ENCODE measurements at places on chromosomes 5 and 9.

DNA sequence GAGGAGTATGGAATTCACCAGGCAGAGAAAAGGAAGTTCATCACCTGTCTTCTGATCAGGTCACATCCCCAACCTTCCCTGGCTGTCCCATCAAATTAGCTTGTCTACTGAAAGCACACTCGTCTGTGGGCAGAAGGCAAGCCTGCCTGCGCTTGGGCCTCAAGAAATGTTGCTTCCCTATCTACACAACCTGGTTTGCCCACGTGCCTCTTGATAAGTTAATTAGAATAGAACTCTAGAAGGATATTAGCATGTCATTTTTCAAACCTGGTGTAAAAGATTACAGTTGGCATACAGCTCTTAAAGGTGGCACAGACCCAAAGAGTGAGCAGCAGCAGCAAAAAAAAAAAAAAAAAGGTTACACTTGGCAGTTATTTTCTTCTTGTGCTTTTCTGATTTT is 5.1 kb downstream of the TTC23L start:
- DNase-seq = no peak

GRCh38 chr9:109088221-109088620 is 31.5 kb downstream of the TMEM245 start:
- DNase-seq = no peak

- DNase-seq = no peak
Observed at GRCh38 chr9:31535651-31536050, 848.8 kb upstream of the ACO1 start.

DNA sequence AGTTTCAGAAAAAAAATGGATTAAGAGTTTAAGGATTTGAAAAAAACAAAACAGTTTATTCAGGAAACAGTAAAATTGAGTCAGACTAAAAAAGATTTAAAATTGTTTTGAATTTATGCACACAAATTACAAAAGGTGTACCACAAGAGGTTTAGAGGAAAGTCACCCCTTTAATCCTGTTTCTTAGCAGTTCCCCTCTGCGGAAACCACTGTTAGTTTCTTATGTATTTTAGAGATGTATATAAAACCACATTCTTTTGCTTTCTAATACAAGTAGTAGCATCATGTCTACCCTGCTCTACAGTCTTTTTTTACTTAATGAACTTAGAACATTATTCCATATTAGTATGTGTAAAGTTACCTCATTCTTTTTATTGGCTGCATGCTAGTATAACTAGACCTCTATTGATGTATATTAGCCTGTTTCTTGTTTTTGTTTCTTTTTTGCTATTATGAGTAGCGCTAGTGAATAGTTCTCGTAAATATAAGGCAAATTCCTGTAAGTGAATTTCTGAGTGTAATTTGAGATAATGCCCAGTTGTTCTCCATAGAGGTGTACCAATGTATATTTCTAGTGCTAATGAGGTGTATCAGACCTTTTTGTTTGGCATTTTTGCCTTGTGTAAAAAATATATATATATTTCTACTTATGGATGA is 20.0 kb downstream of the GPBP1 start:
- DNase-seq = no peak

GRCh38 chr5:88695232-88695631 is 187.8 kb downstream of the MEF2C start:
- DNase-seq = no peak

GRCh38 chr9:7848498-7848897 is 48.9 kb upstream of the DMAC1 start:
- DNase-seq = no peak

DNA sequence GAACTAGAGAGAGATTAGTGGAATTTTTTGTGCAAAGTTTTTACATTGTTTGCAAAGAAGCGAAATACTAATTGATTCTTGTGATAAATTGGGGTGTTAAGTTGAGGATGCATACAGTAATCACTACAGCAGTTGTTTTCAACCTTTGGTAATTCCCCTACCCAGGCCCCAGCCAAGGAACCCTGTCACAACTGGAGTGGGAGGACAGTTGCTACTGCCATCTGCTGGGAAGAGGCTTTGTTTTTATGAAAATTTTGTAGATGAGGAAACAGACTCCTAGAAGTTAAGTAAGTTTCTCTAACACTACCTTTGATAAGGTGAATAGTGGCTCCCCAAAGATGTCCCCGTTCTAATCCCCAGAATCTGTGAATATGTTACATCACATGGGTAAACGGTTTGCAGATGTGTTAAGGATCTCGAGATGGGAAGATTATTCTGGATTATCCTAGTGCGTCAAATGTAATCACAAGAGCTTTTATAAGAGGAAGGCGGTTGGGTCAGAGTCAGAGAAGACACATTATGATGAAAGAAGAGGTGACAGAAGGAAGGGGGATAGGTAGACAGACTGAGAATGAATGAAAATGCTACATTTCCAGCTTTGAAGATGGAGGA is 34.0 kb upstream of the PPP1R2B start:
- DNase-seq = no peak

- no peak for DNase-seq
Observed at GRCh38 chr9:89596937-89597555, 7.8 kb upstream of the GADD45G start.

- DNase-seq = peak; percentile 43
Observed at GRCh38 chr9:36995927-36996705, 38.0 kb downstream of the PAX5 start.

- no peak for DNase-seq
Observed at GRCh38 chr9:90555351-90556057, 87.1 kb downstream of the DIRAS2 start.

GRCh38 chr5:39190311-39191102 is 28.9 kb downstream of the FYB1 start:
- DNase-seq = no peak

- no peak for DNase-seq
Observed at GRCh38 chr5:173152547-173152946, 8.2 kb downstream of the BNIP1 start.

DNA sequence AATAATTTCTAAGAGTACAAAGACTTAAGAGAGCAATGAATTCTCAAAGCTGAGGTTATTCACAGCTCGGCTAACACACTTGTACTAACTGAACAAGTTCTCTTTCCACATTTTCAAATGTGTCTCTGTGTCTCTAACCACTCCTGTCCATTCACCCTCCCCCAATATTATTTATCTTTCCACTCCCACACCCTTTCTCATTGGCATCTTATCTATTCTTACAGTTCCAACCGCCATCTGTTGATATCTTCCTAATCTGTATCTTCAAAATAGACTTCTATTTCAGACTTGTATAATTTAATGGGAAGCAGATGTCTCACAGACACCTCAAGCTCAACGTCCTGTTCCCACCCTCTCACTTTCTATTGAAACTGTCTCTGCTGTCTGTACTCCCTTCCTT is 205.9 kb downstream of the ANXA1 start:
- no peak for DNase-seq

DNA sequence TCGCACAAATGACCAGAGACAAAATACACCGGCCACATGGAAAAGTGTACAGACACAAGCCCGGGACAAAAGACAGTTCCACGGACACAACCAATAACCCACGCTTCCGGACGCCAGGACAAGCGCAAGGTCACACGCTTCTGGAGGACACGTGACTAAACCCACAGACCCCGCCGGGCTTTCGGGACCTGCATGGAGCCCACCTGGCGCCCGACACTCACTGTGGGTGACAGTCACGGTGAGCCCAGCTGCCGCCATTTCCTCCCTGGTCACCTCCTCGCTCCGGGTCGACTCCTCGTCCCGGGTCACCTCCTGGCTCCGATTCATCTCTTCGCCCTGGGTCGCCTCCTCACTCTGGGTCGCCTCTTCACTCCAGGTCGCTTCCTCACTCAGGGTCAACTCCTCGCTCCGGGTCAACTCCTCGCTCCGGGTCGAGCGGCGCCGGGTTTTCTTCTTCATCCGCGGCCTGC is 470 bp downstream of the BAG1 start:
- peak; percentile 8 for DNase-seq

GRCh38 chr5:157870837-157871834 is 12.2 kb upstream of the CLINT1 start:
- no peak for DNase-seq

- no peak for DNase-seq
Observed at GRCh38 chr9:106020186-106020585, 325.8 kb downstream of the TMEM38B start.

GRCh38 chr5:109016300-109016699 is 268.6 kb downstream of the FER start:
- DNase-seq = no peak

DNA sequence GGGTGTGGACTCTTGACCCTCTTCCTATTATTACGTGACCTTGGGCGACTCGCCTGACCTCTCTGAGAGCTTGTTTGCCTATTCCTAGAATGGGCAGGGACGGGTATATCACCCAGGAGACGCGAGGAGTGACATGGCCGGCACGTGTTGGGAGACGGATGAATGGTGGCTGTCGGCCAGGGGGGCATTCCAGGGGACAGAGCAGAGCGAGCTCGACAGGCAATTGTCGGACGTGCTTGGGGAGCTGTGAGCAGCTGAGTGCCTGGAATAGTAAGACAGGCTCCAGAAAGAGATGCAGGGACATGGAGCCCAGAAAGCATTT is 29.3 kb upstream of the UNC5A start:
- DNase-seq = no peak

DNA sequence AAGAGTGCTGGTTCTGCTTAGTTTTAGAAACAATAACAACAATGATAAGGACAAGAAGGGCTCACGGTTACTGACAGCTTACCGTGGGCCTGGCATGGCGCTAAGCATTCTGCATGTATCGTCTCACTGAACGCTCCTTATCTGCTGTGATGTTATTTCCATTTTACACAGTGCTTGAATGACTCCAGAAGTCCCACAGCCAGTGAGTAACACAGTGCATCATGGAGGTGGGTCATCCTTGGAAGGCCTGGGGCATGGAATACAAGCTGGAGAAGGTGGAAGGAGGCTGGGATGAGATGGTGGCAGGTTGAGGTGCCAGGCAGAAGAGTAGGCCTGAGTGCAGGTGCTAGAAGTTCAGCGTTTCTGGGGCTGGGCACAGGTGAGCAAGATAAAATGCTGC is 36.5 kb upstream of the FAT2 start:
- DNase-seq = no peak

DNA sequence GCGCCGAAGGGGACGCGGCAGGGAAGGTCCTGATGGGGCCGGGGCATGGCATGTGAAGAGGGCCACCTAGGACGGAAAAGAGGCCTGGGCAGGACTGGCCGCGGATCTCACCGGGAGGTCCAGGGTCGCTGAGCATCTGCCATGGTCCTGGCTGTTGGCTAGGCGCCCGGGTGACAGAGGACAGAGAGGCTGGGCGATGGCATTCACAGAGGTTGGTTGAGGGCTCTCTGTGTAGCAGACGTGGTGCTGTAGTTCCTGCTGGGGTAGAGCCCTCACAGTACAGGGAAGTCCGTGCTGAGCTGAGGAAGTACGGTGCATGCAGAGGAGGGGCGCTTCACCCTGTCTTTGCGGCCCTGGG is 427 bp downstream of the PCYOX1L start:
- DNase-seq = no peak

DNA sequence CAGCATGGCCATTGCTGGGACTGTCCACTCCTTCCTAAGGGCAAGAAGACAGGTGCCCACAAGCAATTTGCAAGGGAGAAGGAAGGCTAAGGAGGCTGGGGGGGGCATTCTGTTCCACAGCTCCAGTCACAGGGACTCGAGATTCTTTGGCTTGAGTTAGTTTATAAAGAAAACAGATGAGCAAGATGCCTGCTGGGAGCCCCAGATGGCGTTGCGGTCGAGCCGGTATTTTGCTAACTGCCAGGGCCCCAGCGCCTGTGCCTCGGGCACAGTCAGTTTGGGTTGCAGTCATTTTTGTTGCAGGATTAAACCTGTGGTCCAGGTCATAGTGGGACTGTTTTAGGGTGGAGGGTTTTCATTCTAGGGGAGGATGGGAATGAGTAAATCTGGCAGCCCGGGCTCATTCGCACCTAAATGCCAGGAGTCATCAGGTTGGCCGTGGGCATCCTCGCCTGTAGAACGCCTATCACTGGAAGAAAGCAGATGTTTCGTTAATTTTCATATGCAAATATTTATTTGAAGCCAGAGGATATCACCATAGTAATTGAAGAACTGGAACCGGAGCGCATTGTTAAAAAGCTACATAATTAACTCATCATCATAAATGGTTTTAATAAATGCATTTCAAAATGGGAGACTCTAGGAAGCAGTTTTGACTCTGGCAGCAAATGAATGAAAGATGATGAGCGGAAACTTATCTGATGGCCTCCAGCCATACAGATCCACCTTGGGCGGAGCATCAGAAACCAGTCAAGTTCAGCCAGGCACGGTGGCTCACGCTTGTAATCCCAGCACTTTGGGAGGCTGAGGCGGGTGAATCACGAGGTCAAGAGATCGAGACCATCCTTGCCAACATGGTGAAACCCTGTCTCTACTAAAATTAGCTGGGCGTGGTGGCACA is 87.1 kb upstream of the FCN2 start:
- no peak for DNase-seq

DNA sequence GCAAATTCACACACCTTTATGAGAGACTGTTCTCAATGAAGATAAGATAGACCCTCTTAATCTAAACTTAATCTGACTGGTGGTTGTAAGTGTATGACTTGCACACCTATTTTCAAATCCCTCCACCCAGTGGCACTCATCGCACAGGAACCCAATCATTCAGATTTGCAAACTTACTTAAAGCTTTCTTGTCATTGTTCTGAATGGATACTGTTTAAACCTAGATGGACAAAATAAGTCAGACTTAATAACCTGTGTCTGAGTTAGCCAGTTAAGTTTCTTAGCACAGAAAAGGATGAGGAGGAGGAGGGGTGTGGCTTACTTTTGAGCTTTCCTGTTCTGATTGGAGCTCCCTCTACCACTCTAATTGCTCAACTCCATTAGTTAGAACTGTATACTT is 252.4 kb upstream of the CCNH start:
- no peak for DNase-seq

DNA sequence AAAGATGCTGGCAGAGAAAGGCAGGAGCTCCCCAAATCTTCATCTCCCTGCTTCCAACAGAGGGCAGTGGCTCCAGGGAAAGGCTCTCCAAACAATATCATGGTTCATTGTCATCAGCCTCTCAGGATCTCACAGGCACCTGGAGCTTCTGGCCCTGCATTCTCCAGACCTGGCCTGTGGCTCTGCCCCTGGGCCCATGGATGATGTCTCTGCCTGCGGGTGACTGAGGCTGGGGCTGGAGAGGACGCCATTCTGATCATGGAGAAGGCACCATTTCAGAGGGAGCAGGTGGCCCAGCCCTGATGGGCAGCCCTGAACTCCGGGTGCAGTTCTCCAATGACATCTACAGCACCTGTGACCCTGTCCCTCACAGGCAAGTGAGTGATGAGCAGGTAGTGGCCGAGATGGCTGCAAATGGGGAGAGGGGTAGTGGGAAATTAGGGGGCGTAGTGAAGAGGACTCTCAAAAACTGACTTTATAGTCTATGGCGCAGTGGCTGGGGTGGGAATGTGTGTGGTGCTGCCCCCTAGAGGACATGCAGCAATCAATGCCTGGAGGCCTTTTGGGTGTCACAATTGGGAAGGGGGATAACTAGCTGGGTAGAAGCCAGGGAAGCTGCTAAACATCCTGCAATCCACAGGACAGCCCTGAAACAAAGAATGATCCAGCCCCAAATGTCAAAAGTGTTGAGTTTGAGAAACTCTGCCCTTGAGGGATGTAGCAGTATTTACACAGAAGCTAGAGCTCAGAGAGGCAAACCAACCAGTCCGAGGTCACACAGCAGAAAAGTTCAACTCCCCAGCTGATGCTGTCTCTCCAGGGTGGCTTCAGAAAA is 3.2 kb downstream of the SH3PXD2B start:
- peak; percentile 19 for DNase-seq

Measured in stimulated activated CD4-positive, alpha-beta T cell treated with anti-CD3 and anti-CD28 coated beads, TNF-alpha, amount 100 ng/mL, for 4 hours (primary cell).